Globus pallidus (tissue), 1 donor: ENCODE measurements at places on chromosomes 11 and 22.

- DNase-seq: no peak
Measured at GRCh38 chr22:25216230-25216629, 3.2 kb upstream of the CRYBB2 start.

DNA sequence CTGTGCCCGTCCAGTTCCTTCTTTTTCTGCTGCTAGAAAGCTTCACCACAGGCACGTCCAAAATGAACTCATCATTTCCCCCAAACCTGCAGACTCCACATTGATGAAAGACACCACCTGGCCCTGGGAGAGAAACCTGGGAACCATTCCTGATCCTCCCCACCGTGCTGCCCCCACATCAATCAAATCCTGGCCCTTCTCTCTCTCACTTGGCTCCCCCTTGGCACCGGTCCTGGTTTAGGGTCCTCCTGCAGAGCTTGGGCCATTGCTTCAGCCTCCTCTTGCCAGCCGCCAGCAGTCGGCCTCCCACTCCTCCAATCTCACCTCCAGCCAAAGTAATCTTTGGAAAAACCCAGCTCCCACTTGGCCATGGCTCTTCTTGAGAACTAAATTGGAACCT is 38.5 kb downstream of the RIBC2 start:
- no peak for DNase-seq

DNA sequence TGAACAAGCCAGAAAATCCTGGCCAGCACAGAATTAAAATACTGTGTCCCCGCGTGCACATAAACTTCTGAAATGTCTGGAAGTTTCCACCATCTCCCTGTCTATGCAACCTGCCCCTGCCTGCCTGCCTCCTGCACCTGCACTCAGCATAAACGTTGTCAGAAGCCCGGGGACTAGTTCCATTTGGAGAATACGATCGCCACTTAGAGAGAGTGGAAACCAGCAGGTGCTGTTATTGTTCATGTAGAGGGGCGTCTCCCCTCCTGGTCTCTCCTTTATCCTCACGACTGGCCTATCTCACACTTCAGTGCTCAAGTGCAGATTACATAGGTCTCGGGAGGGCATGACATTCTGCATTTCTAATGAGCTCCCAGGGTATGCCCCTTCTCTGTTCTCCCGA is 35.6 kb downstream of the MPPED1 start:
- no peak for DNase-seq

- no peak for DNase-seq
Measured at GRCh38 chr11:1671658-1672057, 25.3 kb upstream of the KRTAP5-6 start.

DNA sequence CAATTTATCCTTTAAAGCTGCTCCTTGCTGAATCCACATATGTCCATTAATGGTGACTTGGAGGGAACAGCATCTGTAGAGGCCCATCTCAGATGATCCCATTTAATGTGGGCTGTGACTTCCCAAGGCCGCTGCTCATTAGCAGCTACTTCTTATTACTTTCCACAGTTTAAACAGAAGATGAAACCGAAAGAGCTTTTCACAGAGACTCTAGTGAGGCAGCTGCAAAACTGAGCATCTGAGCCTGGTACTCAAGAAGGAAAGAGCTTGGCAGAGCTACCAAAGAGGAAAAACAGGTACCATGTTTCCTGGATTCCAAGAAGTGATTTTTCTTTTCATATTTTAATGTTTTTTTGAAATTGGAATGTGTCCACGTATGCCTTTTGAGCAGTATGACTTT is 110.5 kb upstream of the NARS2 start:
- no peak for DNase-seq

- DNase-seq: peak; percentile 15
Measured at GRCh38 chr11:8011981-8012444, 24.9 kb downstream of the EIF3F start.

DNA sequence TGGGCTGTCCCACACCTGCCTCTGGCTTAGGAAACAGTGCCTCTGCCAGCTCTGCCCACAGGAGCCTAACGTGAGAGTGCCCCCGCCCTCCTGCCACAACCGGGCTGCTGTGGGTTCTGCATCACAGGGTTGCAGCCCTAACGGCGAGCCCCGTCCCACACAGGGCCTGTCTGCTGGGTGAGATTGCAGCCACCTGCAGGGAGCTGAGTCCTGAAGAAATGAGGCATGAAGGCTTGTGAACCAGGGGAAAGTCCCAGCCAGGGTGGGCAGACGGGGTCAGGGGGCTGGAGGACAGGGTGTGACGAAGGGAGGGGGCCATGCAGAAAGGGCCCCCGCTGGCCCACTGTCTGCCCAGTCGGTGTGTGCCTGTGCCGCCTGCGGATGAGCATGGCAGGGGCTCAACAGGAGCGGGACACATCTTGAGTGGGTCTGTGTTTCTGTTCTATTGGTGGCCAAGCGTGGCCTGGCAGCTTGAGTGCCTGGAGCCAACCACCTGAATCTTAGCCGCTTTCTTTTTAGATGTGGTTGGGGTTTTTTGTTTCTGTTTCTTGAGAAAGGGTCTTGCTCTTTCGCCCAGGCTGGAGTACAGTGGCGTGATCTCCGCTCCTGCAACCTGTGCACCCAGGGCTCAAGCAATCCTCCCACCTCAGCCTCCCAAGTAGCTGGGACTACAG is 38.9 kb downstream of the CTTN start:
- DNase-seq: no peak

DNA sequence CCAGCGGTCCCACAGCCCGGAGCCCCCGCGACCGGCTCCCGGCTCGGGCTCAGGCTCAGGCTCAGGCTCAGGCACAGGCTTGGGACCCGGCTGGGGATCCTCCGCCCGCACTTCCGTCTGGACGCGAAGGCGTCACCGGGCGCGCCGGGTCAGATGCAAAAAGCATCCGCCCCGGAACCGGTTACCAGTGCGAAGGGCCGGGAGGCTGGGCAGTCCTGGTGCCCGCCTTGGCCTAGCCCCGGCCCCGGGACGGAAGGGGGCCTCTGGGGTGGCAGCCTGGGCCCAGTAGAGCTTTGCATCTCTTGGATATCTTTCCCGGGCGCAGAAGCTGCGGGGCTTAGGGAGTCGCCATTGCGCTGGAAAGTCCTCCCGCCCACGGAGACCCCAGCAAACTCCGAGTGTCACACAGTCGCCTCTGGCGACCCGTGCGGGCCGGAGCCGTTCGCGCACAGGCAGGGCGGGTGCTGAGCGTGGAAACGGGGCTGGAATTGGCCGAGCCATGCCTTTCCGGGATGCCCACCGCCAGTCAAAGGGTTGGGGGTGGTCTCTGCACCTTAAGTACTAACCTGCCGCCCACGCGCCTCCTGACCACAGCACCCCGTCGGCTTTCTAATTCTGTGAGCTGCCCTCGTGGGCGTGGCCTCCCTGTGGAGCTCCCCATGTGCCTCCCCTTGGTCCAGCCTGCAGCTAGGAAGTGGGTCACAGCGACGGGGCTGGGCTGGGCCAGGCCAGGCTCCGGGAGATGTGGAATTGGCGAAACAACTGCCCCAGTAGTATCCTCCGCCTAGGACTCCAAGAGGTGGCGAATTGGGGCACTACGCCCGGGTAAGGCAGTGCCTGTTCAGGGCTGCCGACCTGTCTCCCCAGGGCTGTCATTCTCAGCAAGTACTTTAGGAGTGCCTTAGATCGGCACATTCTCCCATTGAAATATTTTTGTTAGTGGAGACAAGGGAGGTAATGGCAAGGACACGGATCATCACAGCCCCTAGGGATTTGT is at the start of gene TMEM9B:
TMEM9B (minus strand) TSS at position 119 of the 997 bp plus-strand sequence. CDS start 129 bp downstream, outside the sequence.
- peak; percentile 87 for DNase-seq

GRCh38 chr11:121472312-121472711 is 19.5 kb upstream of the SORL1-AS1 start:
- DNase-seq: no peak

GRCh38 chr11:69135420-69136363 is 20.0 kb upstream of the SMIM38 start:
- DNase-seq: no peak

DNA sequence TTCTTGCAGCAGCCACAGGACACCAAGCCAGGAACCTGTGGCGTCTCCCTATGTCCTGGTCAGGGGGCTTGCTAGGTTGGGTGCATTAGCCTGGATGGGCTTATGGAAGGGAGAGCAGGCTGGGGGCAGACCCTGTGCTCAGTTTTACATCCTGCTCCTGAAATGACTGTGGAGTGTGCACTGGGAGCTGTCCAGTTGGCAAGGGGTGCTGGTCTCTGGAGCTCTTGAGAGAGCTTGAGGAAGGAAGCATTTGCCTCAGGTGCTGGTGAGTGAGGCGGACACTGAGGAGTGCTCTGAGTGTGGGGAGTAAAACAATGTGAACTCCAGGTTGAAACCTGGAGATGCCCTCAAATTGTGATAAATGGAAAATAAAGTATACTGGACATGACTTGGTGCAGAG is 3.4 kb downstream of the SCGB1D4 start:
- no peak for DNase-seq

GRCh38 chr22:47854251-47854650 is 1091.8 kb downstream of the TBC1D22A start:
- no peak for DNase-seq

DNA sequence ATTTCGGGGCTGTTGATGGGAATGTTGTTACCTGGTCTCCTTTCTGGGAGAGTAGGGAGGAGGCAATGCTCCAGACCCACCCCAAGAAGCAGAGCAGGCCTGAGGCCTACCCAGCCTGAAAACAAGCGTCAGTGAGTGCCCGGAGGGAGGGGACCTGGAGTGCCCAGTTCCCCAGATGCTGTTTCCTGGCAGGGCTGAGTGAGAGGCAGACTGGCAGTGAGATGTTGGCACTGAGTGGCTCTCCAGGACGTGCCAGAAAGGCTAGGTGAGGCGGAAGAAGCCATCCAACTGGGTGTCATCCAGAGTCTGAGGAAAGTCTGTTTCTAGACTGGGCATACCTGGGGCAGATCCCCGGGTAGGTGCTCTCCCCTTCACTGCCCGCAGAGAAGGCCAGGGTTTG is 1.3 kb downstream of the POU2F3 start:
- DNase-seq: no peak

GRCh38 chr11:72069200-72069599 is 11.1 kb downstream of the NUMA1 start:
- DNase-seq: no peak

- no peak for DNase-seq
Measured at GRCh38 chr11:100562128-100562527, 125.0 kb upstream of the ARHGAP42 start.

DNA sequence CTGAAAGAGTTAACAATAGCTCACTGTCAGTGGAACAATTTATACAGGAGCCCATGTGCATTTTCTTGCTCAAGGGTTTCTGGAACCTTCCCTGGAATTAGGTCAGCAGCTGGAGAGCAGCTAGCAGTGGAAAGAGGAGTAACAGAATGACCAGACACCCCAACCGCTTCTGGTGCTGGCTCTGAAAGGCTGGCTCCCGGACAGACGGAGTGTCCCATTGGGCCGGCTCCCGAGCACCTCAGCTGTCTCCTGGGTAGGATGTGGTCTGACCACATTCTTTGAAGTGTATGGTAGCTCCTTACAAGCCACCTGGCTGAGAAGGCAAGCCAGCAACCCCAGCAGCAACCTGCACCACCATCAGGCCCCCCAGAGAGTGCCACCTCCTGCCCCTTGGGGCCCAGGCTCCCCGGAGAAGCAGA is 44.7 kb downstream of the ABTB2 start:
- DNase-seq: no peak

DNA sequence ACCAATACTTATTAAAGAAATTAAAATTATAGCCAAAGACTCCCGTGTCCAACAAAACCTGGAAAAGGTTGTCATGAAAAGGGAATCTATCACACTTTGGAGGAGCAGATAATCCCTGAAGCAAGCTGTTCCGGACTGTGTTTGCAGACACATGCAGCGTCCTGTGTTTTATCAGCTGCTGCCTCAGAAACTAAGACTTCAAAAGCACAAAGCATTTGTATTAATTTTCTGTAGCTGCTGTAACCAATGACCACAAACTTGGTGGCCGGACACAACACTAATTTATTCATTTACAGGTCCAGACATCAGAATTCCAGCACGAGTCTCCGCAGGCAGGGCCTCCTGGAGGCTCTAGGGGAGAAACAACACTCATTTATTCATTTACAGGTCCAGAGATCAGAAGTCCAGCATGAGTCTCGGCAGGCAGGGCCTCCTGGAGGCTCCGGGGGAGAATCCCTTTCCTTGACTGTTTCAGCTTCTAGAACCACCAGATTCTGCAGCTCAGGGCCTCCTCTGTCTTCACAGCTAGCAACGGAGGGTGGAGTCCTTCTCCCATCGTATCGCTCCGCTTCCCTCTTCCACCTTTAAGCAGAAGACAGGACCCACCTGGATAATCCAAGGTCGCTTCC is 465.3 kb downstream of the BRD1 start:
- no peak for DNase-seq

DNA sequence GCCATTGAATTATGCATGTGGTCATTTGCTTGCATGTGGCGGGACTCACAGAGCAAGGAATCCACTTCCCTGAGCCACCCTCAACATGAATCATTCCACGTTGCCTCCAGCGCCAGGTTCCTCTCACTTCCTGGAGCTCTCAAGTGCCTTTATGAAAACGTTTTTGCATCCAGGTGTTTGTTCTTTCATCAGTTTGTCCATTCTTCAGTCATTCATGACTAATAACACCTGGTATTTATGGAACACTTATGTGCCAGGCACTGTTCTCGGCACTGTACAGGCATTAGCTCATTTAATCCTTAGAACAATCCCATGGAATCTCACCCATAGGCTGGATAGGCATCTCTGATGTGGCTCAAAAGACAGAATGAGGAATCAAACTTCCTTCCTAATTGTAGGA is 256.1 kb upstream of the SYN3 start:
- DNase-seq: no peak

DNA sequence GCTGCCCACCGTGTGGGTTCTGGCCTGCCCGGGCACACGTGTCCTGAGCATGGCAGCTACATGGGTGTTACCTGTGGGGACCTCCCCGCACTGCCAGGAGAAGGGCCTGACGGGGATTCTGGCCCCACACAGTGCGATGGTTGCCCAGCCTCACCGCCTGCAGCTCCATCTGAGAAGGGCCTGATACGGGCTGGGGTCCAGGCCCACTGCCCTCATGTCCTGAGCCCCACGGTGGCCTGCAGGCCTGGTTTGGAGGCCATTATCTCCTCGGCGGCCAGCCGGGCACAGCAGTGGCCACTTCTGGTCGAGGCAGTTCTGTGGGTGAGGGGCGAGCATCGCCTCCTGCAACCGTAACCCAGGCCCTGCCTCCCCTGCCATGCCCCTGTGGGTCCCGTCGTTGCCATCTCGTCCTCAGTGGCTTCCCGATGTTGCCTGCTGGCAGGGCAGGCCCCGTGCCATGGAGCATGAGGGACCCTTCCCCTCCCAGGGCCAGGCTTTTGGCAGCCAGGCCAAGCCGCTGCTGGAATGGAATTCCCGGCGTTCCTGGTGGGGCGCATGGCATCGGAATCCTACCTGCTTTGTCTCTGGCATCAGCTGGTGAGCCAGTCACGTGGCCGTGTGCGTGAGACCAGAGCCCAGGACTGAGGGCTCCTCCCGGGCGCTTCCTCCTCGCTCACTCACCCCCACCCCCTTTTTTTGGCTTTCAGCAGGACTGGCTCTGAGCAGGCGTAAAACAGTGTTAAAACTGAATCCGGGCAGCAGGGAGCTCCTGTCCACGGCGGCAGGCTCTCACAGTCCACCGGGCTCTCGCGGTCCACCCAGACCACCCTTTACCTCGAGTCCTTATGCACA is 71.9 kb upstream of the PPARA start:
- DNase-seq: peak; percentile 61

GRCh38 chr22:39567135-39567946 is 3.2 kb upstream of the CACNA1I start:
- no peak for DNase-seq

- DNase-seq: no peak
Measured at GRCh38 chr11:65588199-65589054, 7.2 kb downstream of the KCNK7 start.
